GM03348 (cell line): ENCODE measurements at places on chromosomes 1 and 21.

- no peak for DNase-seq
Measured at GRCh38 chr1:8866792-8867415, 11.6 kb downstream of the ENO1 start.

DNA sequence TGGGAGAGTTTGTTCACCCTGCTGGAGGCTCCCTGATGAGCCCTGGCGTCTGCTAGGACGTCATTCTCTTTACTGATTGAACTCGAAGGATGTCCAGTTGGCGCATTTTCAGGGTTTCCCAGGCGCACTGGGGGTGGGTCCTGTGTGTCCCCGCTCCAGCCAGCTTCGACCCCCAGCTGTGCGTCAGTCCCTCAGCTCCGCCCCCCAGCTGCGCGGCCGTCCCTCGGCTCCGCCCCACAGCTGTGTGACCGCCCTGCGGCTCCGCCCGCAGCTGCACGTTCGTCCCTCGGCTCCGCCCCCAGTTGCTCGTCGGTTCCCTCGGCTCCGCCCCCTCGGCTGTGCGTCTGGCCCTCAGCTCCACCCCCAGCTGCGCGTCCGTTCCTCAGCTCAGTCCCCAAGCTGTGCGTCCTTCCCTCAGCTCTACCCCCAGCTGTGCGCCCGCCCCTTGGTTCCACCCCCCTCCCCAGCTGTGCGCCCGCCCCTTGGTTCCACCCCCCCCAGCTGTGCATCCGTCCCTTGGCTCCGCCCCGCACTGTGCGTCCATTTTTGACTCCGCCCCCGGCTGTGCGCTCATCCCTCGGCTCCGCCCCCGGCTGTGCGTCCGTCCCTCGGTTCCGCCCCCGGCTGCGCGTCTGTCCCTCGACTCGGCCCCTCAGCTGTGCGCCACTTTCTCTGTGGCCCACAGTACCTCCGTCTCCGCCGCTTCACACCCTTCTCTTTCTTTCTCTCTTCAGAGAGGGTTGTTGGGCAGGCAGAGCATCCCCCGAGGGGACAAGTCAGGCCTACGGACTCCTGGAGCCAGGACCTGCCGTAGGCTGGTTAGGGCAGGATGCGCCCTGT is 61.3 kb downstream of the FAAP20 start:
- peak; percentile 99 for DNase-seq

GRCh38 chr1:240693036-240693435 is 81.1 kb upstream of the GREM2 start:
- DNase-seq = no peak

GRCh38 chr1:145758116-145758515 is 38.8 kb downstream of the CD160 start:
- DNase-seq = no peak

DNA sequence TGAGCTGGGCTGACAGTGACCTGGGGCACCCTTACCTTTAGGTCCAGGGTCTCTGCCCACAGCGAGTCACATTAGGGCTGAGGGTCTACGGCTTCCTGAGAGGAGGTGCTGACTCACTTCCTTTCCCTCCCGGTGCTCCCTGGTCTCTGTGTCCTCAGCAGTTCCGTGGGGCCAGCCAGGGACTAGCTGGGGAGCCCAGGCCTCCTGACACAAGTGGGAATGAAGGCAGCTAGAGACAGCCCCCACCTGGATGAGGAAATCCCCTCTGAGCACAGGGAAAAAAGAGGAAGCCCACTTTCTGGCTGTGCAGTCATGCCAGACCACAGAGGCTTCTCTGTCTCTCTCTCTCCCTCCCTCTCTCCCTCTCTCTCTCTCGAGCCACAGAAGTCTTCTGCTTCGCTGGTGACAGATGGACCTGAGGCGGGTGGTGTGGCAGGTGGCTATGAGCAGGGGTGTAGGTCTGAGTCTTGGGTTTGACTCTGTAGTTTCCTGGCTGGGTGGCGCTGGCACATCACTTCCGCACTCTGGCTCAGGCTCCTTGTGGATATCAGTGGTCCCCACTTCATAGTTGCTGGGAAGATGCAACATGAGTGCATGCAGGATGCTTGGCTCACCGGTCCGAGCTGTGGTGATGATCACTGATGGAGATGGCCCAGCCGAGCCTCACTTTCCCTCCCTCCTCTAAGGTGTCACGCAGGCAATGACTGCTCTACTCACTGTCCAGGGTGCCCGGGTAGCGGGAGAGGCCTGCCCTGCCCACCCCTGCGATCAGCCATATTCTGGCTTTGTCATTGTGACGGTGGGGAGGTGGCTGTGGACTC is 3.5 kb downstream of the SLC66A1 start:
- no peak for DNase-seq

DNA sequence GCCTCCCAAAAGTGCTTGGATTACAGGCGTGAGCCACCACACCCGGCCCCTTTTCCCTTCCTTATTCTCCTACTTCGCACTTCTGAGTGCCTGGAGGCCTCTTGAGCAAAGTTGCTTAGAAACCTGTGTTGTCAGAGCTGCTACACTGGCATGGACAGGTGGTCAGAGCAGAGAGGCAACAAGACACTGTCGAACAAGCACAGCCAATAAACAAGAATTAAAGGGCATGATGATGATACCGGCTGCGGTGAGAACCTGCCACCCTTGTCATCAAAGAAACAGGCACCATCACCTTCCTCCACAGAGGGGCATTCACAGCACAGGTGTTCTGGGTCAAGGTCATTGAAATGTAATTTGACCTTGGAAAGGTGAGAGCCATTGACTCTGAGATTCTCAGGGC is 23.3 kb downstream of the STUM start:
- no peak for DNase-seq

DNA sequence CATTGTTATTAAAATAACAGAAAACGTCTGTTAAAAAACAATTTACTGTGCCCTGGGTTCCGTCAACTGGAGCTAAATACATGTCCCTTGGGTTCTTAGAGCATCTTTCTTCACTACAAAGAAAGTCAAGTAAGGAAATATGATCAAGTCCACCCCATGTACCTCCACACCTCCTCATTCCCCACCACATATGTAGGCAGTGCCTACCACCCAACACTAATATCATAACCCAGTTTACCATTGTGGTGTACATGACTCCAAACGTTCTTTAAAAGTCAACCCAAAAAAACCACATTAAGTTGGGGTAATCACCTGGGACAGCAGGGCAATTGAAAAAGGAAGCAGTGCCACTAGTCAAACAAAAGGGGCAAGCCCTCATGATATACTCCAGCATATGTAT is 7.8 kb upstream of the LRRC52 start:
- DNase-seq = no peak

DNA sequence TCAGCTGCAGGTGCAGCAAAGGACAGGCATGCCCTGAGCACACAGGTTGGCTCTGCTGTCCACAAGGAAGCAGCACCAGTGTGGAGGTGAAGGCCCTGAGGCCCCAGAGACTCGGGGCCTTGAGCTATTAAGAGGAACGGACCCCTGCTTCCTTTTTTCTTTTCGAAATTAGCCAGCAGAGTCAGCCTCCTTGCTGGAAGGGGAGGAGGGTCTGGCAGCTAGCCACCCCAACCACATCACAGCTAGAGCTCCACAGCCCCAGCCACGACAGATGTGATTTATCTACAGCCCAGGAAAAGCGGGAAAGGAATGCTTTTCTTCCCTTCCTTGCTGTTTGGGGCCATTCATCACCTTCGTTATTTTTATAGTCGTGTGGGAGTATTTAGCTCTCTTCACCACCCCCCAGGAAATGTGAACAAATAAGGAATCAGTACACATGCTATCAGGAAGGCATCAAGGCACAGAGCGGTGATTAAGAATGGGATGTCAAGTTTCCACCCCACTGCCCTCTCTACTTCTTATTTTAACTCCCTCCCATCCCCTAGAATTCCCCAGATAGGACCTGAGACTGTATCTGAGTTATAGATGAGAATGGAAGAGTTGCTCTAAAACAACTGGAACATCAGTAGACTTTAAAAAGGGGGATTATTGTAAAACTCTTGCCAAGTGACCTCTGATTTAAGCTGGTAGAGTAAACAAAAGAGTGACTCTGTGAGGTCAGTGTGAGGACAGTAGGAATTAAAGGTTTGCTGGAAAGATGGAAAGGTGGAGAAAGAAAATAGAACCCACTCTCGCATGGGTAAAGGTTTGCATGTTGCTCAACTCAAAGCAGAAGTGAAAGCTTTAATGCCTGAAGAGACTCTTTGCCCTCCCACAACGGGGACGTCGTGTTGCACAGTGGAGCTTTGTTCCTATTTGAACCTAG is 224.7 kb upstream of the GJB5 start:
- DNase-seq = no peak

DNA sequence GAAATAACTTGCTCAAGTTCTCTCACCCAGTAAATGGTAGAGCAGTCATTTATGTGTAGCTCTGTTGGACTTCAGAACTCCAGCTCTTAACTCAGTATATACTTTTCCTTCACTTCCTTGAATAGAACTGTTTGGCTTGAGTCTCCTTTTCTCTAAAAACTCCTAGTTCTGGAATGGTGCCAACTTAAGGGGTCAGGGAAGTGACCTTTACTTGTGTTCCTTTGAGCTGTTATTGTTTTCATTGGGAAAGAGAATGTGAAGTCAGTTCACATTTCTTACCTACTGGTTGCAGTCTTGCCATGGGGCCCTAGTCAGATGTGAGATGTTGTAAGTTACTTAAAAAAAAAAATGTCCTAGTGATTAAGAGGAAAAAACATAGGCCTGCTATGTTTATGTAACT is 77.0 kb upstream of the MACF1 start:
- no peak for DNase-seq

GRCh38 chr1:7405844-7406500 is 365.1 kb upstream of the VAMP3 start:
- no peak for DNase-seq
